Fibroblast of the conjunctiva (primary cell): ENCODE measurements at places on chromosomes 5 and 9.

DNA sequence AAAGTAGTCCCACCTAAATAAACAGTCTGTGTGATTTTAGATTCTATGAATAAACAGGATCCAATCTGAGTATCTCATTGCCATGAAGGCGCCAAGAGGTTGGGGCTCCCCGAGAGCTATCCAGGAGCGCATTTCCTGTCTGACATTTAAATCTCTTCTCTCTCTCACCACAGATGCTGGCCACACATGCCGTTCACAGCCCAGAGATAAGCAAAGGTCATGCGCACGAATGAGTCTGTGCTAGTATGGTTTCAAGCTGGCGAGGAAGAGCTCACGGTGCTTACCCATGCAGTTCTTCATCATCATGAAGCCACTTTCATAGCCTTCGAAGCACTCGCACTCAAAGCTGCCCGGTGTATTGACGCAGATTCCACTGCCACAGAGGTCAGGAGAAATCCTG lies 199.4 kb downstream of the FBN2 start:
- DNase-seq = no peak

DNA sequence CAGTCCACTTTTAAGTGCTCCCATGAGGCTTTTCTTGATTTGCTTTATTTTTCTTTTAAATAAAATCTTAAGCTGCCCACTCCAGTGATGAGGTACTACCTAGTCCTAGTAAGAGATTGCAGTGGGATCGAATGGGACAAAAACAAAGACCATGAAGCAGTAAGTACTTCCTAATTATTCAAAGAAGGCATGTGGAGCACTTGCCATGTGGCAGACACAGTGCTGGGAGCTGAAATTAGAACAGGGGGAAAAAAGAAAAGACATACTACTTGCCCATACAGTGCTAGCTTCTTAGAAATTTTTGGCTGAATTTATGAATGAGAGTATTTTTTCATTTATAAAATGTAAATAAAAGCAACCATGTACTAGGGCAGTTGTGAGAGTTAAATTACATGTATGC lies 239.9 kb upstream of the TNC start:
- DNase-seq = no peak

GRCh38 chr5:41143131-41143901 lies 70.0 kb downstream of the C6 start:
- no peak for DNase-seq

DNA sequence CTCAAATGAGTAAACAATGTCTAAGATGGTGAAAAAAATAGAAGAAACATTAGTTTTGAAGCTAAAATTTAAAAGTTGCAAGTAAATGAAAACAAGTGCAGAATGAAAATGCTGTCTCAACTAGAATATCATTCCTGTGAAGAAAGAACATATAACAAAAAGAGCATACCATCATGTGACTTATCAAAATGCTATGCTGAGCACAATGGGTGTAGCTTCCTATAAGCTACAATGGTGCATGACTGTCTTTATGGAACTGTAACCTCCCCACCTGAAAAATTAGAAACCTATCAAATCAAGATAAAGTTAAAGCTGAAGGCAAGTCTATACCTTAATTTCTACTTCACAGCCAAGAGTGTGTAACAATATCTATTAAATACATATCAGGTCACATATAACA lies 192.0 kb downstream of the AP3B1 start:
- DNase-seq = no peak

DNA sequence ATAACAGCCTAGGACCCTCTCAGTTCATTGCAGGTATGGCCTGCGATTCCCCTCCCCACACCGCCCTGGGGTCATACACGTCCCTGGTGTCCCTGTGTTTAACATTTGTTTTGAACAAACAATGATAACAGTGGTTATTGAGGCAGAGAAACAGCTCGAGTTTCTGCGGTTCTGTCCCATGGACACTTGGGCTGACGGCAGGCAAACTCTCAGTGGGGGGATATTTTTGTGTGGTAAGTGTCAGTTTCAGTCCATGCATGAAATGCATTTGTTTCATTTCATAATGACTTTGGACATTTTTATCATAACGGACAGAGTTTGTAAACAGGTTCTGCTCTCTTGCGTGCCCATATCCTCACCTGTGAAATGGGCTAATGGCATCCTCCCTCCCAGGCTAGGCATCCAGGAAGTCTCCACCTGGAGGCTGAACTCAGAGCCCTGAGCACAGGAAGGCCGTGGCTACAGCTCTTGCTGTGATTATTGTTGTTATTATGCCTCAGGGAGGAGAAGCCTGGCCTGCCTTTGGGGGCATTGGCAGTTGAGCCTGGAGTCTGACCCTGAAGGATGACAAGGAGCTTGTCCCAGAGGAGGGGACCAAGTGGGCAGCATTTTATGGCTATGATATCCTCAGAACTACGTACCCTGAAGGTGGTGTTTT lies 190.9 kb downstream of the GADD45G start:
- DNase-seq = no peak

DNA sequence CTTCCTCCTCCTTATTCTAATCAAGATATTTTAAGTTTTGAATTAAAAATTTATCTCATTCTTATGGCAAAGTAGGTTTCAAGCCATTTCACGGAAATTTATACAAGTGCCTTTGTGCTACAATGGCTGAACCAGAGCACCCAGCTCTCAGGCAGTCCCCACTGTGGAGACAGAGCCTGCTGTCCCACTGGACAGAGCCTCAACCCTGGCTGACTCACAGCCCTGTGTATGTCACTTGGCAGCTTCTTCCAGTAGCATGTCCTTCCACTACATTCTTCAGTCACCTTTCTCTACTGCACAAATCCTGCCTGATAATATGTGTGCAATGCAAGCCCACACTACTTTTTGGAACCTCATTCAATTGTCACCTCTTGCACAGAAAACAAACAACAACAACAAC lies 253.1 kb downstream of the PDE4D start:
- no peak for DNase-seq

- no peak for DNase-seq
Observed at GRCh38 chr5:133817456-133817855, 151.0 kb downstream of the C5orf15 start.

DNA sequence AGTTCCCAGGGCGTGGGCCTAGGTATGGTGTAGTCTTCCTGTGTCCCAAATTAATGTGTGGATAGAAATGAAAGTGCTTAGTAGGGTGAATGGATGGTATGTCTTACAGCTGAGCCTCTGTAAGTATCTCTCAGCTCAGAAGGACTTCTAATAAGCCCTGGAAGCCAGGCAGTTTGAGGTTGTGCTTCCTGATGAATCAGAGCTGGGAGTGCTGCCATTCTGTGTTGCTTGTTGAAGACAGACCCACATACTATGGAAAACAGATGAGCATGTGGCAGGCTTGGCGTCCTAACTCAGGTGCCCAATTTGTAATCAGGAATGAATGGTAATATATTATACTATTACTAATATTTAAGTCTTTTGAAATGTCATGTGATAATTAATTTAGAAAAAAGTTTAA lies 69.8 kb downstream of the CMYA5 start:
- peak; percentile 59 for DNase-seq

DNA sequence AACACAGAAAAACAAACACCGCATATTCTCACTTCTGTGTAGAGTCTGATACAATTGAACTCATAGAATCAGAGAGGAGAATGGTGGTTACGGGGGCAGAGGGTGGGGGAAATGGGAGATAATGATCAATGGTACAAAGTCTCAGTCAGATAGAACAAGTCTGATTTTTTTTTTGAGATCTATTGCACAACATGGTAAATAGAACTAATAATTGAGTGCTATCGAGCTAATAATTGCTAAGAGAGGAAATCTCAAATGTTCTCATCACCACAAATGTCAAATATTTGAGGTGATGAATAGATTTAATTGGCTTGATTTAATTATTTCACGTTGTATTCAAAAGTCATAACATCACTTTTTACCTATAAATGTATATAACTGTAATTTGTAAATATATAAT lies 121.0 kb upstream of the SPIN1 start:
- DNase-seq = no peak

GRCh38 chr9:109379513-109379912 lies 58.7 kb upstream of the EPB41L4B start:
- no peak for DNase-seq

GRCh38 chr9:97786341-97786740 lies 66.7 kb upstream of the FOXE1 start:
- no peak for DNase-seq

DNA sequence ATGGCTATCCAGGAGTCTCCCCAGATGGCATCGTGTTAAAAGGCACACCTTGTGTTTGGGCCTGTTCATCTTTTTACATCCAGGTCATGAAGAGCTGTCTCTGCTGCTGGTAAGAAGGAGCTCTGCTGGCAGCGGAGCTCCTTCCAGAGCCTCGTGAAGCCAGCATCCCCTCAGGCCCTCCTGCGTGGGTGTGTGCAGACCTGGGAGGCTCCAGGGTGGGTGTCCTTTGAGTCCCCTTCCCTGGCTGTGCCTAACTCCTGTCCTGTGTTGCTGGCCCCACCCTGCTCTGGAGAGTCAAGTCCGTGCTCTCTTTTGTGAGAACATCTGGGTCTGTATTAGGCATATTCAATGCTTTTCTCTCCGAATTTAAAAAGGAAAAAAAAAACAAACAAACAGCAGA lies 149.6 kb upstream of the IRX2 start:
- no peak for DNase-seq

DNA sequence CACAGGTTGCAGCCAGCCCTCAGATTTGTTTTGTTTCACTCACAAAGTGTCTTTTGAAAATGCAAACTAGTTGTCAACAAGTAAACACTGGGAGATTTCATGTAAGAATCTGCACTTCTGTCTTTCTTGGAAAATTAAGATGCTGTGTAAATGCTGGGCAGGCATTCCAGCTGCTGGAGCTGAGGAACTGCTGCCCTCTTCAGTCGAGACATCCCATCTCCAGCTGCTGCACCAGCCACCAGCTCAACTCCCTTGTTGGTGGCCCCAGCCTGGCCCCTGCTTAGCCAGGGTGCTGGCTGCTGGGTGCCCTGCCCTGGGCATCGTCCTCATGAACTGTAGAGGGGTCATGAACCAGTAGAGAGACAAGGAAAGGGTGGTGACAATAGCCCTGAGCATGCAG lies 33.1 kb upstream of the AFAP1L1 start:
- no peak for DNase-seq

DNA sequence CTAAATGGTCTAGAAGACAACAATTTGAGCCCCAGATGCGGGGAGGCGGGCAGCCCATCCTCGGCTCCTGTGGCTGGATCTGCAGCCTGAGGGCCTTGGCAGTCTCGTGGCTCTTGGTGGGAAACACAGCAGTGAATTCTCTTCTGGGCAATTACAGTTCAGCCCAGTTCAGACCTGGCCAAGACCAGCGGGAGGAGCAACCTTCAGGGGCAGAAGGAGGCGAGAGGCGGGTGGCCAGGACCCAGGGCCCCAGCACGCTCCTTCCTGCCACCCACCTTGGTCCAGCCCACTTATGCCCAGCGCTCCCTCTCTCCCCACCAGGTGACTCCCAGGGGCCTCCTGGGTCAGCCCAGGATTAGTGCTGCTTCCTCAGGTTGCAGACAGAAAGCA lies 7.8 kb downstream of the MYMK start:
- no peak for DNase-seq
